Stimulated activated CD4-positive, alpha-beta T cell treated with anti-CD3 and anti-CD28 coated beads, TNF-alpha, amount 100 ng/mL, for 1 hour (primary cell): ENCODE measurements at places on chromosomes 1 and 21.

GRCh38 chr1:46458846-46459245 is 30.8 kb upstream of the DMBX1 start:
- DNase-seq, result no peak

GRCh38 chr1:29785554-29785953 is 549.2 kb downstream of the PTPRU start:
- no peak for DNase-seq

DNA sequence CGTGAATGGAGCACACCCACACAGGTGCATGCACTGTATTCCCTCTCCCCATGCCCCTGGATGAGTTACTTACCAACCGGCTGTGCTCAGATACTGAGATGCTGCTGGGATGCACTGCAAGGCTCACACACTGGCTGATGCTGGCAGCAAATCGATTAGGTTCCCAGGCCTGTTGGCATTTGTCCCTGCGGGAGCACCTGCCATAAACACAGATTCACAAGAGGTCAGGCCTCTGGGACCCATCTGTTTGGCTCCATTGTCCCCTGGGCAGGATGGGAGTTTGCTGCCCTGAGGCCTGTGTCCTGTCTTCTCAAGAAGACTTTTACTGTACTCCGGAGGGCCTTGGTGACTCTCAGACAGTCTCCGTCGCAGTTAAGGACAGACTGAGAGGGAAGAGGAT is 145.4 kb downstream of the PLXNA2 start:
- no peak for DNase-seq

GRCh38 chr1:205057808-205058575 is 15.0 kb downstream of the CNTN2 start:
- DNase-seq, result no peak

GRCh38 chr1:29292344-29292743 is 56.0 kb downstream of the PTPRU start:
- no peak for DNase-seq

- DNase-seq, result no peak
Measured at GRCh38 chr1:80158771-80159170, 1152.2 kb upstream of the ADGRL4 start.

DNA sequence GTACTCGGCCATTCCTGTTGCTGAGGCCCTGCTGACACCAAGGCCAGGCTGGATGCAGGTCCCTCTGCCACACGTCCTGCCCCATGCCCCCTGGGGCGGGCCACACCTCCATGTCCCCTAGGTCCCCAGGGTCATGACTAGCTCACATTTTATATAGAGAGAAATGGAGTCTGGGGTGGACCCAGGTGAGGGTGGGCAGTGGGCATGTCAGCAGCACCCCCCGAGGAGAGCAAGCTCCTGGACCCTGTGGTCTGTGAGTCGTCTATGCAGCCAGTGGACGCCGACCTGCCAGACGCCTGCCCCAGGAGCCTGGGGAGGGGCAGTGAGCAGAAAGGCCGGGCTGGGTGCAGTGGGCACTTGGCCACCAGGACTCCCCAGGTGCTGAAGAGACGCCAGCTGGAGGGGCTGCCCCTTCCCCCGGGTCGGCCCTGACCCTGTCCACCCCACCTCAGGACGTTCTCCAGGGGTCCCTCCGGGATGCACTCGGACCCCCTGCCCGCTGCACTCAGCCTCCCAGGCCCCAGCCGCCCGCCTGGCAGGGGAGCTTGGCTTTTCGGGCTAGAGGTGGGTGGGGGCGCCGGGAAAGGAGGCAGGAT is 15.9 kb downstream of the SAMD11 start:
- no peak for DNase-seq

DNA sequence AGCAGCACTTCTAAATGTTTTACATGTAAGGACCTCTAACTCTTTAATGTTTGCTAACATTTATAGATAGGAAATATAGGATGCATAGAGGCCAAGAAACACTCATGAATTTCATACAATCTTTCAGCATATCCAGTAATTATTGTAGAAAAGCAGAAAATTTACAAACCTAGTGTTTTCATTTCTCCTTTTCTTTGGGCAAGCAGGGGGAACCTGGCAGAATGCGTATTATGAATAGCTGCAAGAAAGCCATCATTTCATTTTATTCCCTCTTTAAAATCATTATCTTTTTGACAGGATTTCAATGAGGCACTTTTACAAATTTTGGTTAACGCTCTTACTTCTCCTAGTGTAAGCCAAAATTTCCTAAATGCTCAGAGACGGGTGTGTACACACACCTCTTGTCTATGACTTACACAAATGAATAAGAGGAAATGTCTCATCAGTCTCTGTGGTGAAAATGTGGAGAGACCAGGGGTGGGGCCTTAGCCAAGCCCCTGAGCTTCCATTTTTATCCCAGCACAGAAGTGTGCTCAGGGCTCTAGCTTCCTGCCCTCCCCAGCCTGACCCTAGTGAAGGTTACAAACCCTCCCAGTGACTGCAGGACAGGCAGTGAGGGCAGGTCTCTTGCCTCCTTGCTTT is 91.6 kb downstream of the LRRC8C start:
- DNase-seq, result no peak

GRCh38 chr1:145711213-145711651 is 4.1 kb upstream of the PDZK1 start:
- no peak for DNase-seq

GRCh38 chr1:24207709-24208108 is 20.6 kb upstream of the IFNLR1 start:
- no peak for DNase-seq

GRCh38 chr21:38307771-38308531 is 51.2 kb downstream of the KCNJ15 start:
- no peak for DNase-seq

GRCh38 chr1:244065960-244066388 is 14.9 kb downstream of the ZBTB18 start:
- no peak for DNase-seq
